Right ventricle myocardium superior (tissue), 1 donor: ENCODE measurements at places on chromosomes 11 and 22. TPM values are rescaled to one million over a fixed set of nuclear protein-coding genes. Genes with fewer than 3 reads are reported as not detected.

GRCh38 chr11:17314232-17314547 is 37.4 kb upstream of the NCR3LG1 start:
- DNase-seq, result no peak

Gene APOA4
- total RNA-seq, result not detected

DNA sequence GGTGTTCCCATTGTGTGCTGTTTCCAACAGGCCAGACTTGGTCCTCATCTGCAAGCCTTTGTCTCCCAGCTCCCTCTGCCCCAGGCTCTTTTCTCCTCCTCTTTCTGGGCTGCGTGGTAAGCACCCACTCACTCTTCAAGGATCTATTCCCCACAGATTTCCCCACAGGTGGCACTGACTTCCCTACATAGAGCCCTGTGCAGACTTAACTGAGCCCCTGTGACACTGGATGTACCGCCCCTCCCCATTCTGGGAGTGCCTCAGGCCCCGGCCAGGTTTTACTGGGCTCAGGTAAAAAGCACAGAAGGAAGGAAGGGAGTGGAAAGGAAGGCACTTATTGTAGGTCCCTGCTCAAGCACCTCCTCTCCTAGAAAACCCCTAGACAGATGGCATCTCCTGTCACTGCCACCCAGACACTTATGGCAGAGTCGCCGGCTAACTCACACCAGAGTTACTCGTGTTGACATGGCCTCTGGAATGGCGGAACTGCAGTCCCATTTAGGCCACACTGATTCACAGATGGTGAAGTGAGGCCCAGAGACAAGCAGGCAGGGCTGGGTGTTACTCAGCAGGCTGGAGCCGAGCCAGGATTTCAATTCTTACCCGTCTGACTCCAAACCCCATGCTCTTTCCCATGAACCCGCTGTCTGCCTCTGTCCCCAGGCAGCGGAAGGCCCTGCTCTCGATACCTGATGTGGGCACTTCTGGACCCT is 47.2 kb downstream of the LRRC32 start:
- DNase-seq, result no peak

- no peak for DNase-seq
These were observed 338.6 kb downstream of the TTC28 start for GRCh38 chr22:28341001-28341400.

DNA sequence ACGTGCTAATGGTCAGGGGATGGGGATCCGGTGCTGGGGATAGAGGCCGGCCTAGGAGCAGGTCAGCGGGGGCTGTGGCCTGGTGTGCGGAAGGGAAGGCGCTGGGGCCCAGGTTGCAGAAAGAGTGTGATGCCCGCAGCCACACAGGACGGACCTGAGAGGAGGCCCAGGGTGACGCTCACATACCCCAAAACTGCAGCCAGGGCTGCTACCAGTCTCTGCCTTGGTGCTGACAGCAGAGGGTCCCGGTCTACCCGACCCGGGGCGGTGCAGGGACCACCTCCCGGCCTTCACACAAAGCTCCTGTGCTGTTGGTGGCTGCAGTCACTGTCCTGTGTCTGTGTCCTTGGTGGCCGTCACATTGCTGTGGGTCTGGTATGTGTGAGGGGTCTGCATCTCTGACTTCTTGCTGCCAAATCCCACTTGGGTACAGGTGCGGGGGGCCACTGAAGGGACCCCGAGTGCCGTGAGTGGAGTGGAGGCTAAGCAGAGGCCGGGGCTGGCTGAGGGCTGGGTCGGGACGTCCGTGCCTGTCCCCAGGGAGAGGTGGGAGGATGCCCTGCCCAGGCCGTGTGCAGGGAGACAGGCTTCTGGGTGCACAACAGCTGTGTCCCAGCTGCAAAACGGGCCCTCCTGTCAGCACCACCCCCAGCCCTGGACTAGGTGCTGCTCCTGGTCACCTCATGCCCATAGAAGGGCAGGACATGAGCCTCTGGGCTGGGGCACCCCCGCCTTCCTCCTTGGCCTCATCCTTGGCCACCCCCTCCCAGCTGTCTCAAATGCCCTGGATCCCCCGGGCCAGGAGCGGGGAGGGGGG is 1.5 kb downstream of the LSP1 start:
- no peak for DNase-seq

DNA sequence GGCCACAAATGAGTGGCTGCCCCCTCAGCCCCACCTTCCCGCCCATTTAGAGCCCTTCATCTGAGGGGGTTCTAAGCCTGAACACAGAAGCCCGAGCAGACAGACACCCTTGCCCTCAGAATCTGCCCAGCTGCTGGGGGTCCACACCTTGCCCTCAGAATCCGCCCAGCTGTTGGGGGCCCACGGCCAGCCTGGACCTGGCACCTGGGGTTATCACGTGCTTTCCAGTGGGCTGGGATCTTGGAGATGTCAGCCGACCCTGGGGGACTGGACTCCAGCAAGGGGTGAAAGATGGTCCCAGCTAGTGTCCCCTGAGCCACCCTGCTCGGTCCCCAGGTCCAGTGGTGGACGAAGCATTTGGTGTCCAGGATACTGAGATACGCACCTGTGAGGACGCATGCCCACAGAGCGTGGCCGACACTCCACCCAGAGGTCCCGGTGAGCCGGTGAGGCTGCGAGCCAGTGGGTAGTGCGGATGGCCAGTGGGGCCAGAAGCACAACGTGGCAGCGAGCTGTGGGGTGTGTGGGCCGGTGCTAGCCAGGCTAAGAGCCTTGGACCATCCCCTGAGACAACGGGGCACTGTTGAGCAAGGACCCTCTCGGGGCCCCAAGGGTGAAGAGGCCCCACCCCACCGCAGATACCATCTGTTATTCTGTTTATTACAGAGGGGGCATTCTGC is 3.1 kb upstream of the CTSD start:
- peak; percentile 29 for DNase-seq

Gene TSPAN32
- total RNA-seq, result 13.9 TPM

GRCh38 chr11:12724301-12725054 is 50.3 kb downstream of the TEAD1 start:
- DNase-seq, result peak; percentile 72

DNA sequence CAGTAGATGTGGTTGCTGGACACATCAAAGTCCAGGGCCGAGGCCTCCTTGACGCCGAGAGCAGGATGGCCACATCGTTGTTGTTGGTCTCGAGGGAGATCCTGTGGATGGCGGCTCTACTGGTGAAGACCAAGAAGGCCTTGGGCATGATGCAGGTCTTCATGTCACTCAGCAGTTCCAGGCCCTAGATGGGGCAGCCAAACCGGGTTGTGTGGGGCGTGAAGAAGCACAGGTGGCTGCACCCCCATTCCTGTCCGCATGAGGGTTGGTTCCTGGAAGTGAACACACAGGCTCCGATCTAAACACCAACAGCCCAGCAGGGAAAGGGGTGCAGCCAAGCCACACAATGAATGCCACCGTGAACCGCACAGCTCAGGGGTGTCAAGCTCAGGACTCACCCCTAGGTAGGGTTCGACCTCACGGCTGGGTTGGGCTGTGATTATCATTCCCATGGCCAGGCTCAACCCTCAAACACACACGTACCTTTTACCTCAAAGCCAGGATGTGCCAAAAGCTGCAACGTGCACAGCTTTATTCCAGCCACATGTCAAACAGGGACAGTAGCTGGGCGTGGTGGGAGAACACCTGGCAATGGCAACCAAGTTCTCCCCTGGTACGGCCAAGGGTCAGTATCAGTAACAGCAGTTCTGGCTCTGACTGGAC is 132.3 kb downstream of the CRYBB2 start:
- no peak for DNase-seq

Gene TXNRD2
- total RNA-seq, result 40.4 TPM

DNA sequence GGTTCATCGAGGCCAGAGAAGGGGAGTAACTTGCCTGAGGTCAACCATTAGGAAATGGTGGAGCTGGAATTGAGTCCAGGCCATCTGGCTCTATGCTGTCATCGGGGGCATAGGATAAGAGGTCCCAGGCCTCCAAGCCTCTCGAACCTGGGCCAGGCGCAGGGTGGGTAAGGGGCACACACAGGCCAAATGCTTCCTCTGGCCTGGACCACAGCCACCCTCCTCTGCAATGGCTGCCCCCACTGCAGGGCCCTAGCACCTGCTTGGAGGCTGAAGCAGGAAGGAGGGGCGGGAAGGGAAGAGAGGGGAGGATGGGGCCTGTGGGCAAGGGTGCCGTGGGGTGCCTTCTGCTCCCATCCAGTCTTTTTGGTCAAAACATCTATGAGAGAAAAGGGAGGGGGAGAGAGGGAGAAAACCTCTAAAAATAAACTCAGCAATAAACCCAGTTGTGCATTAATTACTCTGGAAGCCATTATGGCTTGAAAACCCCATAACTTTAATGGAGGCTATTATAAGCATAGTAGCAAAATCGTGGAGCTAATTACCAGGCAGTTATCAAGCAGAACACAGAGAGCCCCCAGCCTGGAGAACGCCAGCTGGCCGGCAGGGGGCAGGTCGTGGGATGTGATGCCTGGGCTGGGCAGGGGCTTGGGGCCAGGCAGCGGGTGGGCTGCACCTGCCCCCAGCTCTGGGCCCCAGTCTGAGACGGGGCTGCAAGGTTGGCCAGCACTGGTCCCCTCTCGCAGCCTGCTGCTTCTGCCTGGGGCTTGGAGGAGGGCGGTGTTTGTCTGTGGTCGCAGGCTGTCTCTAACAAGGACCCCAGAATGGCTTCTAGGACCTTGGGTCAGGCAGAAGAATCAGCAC is 21.1 kb downstream of the B3GAT1 start:
- no peak for DNase-seq

DNA sequence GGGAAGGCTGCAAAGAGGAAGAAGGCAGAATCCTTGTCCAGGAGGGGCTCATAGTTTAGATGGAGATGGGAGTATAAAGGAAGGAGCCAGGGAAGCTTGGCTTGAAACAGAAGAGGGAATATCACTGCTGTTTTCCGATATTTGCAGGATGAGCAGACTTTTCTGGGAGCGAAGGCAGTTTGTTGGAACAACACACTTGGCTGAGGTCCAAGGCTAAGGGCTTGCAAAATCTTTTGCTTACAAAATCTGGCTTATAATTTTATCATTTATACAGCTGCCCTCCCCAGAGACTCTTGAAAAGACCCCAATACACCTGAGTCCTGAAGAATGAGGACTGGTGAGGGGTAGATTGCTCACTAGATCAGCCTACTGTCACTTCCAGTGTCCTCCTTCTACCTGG is 174.8 kb downstream of the NELL1 start:
- DNase-seq, result no peak

GRCh38 chr11:2308713-2309112 is 6.9 kb downstream of the TSPAN32 start:
- peak; percentile 31 for DNase-seq

Gene MRGPRE
- 0.16 TPM for total RNA-seq

- no peak for DNase-seq
These were observed 47.1 kb upstream of the UCP3 start for GRCh38 chr11:74055938-74056337.

DNA sequence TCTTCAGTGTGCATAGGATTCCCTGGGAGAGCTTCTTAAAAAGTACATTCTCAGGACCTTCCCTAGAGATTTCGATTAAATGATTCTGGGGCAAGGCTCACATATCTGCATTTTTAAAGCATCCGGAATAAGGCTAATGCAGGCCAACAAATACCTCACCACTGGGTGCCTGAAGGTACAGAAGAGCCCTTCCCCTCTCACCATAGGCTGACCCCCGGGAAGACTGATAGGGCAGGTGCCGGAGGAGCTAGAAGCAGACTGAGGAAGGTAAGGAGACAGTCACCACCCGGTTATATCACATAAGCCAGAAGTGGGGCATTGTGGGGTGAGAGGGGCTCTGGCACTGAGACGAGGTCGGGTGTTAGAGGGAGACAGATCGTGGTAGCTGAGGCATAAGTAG is 1059.3 kb downstream of the NTM start:
- DNase-seq, result no peak

GRCh38 chr11:131111775-131112174 is 195.5 kb upstream of the SNX19 start:
- no peak for DNase-seq

Gene GUCD1
- 291 TPM for total RNA-seq

DNA sequence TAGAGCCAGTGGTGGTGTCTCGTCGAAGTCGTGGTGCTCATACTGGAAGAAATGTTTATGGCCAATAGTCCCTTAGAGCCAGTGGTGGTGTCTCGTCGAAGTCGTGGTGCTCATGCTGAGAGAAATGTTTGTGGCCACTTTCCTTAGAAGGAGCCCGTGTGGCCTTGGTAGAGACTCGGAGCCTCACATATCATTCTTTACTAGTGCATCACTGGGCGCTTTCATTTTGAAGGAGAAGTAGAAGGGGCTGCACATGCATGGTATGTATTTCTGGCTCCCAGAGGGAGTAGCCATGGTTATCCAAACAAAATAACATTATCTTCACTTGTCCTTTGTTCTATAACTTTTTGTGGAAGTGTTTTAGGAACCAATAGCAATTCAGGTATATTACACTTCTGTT is 69.5 kb downstream of the JAM3 start:
- no peak for DNase-seq

DNA sequence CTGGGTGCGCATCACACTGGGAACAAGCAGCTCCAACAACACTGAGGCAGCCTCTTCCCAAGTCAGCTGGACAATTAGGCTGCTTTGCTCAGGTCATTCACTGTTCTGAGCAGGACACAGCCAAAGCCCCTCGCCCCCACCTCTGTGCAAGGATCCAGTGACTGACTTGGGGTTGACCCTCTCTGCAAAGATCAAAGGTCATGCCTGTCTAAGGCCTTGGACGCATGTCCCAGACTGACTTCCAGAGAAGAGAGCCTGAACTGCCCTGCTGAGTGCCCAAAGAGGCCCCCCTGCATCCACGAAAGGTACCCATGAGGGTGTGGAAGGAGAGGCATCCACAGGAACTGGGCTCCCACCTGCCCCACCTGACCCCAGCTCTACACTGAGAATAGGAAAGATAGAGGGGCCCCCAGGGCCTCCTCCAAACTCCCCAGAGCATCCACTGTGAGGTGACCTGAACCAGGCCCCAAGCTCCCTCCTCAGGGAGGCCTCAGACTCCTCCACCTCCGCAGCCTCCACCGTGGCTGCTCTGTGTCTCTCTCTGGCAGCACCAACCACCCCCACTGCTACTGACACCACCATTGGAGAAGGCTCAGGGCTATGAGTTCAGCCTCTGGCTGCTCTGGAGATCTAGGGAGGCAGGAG is 53.5 kb downstream of the IGLL5 start:
- no peak for DNase-seq

DNA sequence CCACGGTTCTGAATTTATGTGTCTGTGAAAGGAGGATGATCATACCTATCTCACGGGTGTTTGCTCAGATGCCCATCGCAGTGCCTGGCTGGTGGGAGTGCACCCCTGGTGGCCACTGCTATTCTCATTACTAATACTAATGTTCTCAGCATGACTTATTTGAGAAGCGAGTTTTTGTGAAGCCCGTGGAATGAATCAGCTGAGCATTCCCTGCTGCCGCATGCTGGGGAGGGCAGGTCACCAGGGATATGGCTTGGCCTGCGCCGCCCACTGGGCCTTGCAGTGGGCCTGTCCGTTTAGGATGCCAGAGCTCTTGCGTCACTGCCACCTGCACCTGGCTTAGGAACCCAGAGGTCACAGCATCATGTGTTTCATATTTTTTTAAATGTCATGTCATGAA is 16.9 kb downstream of the CTTN start:
- no peak for DNase-seq

Gene C11orf91
- total RNA-seq, result not detected

GRCh38 chr11:84142411-84142810 is 856.2 kb upstream of the CCDC90B start:
- DNase-seq, result no peak
